Caco-2 (cell line): ENCODE measurements at places on chromosomes 2 and 18. TPM values are rescaled to one million over a fixed set of nuclear protein-coding genes. Genes with fewer than 3 reads are reported as not detected.

- DNase-seq, result no peak
Measured at GRCh38 chr18:46761059-46761769, 4.4 kb upstream of the ST8SIA5 start.

DNA sequence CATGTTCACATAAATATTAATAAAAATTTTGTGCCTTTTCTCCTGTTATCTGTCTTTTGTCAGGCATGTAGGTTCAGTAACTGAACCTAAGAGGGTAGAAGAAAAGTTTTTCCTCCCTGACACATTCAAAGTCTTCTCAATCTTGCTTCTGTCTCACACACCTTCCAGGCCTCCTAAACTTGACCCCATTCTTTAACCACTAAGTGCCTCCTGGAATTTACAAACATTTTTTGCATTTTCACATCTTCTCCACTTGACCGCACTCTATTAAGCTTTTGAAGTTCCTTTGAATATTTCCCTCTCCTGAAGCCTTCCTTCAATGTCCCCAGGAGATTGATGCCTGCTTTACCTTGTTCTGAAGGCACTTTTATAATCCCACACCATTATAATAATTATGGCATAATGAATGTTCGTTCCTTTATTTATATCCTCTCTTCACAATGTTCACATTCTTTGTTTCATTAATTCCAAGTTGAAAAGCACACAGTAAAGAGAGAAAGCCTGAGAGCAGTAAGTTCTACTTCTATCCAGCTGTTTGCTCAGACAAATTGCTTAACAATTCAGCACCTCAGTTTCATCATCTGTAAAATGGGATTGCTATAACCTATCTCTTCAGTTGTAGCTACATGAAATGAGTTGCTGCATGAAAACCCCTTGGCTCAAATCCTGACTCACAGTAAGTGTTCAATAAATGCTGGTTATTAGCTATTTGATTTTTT lies 184.8 kb upstream of the KLHL29 start:
- no peak for DNase-seq

- no peak for DNase-seq
Measured at GRCh38 chr2:46816846-46817726, 98.5 kb downstream of the MCFD2 start.

GRCh38 chr18:711310-711656 lies 1.1 kb downstream of the ENOSF1 start:
- no peak for DNase-seq

DNA sequence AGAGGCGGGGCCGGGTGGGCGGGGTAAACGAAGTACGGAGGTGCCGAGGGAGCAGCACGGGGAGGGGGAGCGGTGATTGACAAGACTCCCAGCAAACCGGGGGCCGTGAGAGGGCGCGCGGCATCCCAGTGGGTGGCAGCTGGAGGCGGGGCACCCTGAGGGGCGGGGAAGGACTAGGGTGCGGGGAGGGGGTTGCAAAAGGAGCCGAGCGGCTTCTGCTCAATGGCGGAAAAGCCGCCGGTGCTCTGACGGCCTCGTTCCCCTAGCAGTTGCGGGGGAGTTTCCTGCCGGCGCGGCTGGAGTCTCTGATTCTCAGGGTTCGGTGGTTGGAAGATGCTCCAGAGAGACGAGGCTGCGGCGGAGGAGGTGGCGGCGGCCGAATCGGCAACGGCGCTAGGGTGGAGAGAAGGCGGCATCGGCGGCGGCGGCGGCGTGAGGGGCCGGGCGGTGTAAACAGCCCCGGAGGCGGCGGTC lies at the start of gene PPM1B:
Gene PPM1B (plus strand): TSS at position 195 of the 474 bp plus-strand sequence. CDS start 32,325 bp downstream, outside the sequence.
- DNase-seq, result no peak

- no peak for DNase-seq
Measured at GRCh38 chr2:128911276-128911675, 592.6 kb upstream of the HS6ST1 start.

GRCh38 chr2:8003462-8004075 lies 678.3 kb upstream of the ID2 start:
- DNase-seq, result no peak

- no peak for DNase-seq
Measured at GRCh38 chr2:48127612-48128191, 221.4 kb upstream of the FBXO11 start.

DNA sequence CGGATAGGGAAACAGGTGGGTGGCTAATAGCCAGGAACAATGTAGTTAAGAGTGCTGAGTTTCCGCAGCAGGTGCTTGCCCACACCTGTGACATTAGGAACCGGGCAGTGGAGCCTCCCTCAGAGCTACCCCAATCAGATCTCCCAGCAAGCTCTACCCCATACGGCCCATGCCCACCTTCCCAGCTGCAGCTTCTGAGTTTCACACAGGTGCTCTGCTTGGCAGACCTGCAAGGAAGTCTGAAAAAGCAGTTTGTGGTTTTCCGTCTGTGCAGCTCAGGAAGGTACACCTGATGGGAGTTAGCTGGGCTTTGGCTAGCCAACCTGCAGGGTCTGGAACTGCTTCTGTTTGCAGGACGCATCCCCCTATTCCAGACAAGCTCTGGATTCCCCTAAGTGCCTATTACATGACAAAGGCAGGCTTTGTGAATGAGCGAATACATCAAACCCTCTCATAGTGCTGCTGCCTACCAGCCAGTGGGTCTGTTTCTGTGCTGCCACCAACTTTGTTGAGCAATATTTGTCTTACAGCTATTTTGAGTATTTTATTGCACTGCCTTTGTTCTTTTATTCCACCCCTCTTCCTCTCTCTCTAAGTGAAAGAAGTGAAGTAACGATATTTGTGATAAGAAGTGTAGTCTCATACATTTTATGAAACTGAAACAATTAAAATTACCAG lies 24.7 kb upstream of the CEP68 start:
- no peak for DNase-seq

DNA sequence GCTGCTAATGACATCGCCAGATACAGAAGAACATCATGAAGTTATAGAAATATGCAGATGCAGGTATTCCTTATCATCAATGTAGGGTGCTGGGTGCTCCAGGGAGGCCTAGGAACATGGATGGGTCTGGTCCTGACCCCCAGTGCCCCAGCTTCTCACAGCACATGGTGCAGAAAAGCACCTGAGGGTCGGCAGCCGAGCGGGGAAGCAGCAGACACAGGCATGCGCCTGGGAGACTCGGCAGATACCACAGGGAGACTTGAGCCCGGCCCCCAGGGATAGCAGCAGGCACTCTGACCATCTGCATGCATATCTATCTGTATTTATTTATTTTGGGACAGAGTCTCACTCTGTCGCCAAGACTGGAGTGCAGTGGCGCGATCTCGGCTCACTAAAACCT lies 43.2 kb downstream of the TMEM18 start:
- DNase-seq, result no peak

- no peak for DNase-seq
Measured at GRCh38 chr18:70069965-70070364, 122.3 kb upstream of the CD226 start.

DNA sequence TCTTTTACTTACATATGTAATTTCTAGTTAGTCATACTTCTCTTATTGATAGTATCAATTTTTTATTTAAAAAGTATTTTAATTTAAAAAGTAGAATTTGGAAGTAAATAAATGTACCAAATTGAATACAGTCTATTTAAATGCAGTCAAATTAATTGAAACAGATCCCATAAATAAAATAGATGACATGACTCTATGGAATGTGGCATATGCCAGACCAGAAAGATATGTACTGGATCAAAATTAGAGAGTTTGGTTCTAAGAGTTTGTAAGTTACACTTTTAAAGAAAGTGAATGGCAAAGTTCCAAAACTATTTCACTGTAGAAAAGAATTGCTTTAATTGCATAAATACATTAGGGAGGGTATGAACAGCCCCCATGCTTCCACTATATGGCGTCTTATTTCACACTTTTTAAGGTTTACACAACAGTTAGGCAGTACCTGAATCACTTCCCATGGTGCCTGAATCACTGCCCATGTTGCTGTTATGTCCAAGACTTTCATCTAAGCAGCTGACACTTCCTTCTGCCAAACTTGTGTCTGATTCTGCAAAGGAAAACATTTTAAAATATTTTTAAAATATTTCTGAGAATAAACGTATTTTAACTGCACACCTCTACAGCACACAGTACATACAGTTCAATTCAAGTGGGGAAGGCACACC lies 25.2 kb downstream of the IFIH1 start:
- DNase-seq, result no peak

GRCh38 chr2:241584436-241584835 lies 25.9 kb downstream of the BOK start:
- no peak for DNase-seq

GRCh38 chr2:129468879-129469278 lies 510.6 kb upstream of the RAB6C start:
- DNase-seq, result no peak

The COL6A3 gene
- total RNA-seq, result 0.73 and 2.1 TPM in 2 replicates

The RIT2 gene
- not detected in 2 replicates for total RNA-seq

The ANKRD36 gene
- 24.8 and 26.9 TPM in 2 replicates for total RNA-seq

The C2orf78 gene
- not detected in 2 replicates for total RNA-seq

The STPG4 gene
- 0.46 and 0.79 TPM in 2 replicates for total RNA-seq

The KIAA2012 gene
- total RNA-seq, result 0.27 and 0.37 TPM in 2 replicates

The OSR1 gene
- total RNA-seq, result 3.0 and 3.2 TPM in 2 replicates

The ANKRD29 gene
- 7.3 and 8.2 TPM in 2 replicates for total RNA-seq
